Neural progenitor cell (in vitro differentiated cells): ENCODE measurements at places on chromosomes 12 and 14.

DNA sequence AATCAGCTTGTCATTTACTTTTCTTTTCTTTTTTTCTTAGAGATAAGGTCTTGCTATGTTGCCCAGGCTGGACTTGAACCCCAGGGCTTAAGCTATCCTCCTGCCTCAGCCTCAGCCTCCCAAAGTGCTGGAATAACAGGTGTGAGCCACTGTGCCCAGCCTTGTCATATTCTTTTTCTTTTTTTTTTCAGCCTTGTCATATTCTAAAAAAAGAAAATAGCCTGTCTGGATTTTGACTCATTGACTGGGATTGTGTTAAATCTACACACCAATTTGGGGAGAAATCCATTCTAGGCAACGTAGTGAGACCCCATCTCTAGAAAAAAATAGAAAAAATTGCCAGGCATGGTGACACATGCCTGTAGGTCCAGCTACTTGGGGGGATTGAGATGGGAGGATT, 24.1 kb downstream of the ATP5MC2 start:
- no peak for DNase-seq

- peak; percentile 65 for DNase-seq
Measured at GRCh38 chr14:95359994-95360826, 40.5 kb upstream of the CLMN start.

- no peak for DNase-seq
Measured at GRCh38 chr12:9135903-9136310, 20.2 kb upstream of the A2M start.

- DNase-seq = no peak
Measured at GRCh38 chr12:63805704-63806672, 26.3 kb downstream of the RXYLT1 start.

GRCh38 chr12:22677781-22678574, 53.0 kb downstream of the ETNK1 start:
- DNase-seq = no peak

DNA sequence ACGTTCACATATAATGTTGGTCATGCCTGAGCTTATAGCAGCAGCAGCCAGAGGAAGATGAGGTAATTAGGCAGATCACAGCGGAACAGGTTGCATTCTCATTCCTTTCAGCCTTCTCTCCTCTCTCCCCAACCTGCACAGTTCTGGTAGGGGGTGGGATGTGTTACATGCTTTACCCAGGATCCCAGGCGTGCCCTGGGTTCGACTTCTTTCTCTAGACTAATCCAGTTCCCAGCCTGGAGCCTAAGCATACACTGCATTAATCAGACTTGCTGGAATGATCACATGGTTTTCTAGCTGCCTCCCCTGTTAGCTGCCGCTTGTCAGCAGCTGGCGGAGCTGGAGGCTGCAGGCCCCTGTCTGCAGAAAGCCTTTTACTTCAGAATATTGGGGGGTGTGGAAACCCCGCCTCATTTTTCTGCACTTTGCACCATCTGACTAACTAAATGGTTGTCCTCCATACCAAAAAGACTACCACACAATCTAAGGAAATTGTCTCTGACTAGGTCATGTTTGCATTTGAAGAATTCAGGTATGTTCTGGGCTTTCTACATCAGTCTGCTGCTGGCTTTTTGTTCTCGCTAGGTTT, 46.0 kb upstream of the EVL start:
- peak; percentile 67 for DNase-seq

DNA sequence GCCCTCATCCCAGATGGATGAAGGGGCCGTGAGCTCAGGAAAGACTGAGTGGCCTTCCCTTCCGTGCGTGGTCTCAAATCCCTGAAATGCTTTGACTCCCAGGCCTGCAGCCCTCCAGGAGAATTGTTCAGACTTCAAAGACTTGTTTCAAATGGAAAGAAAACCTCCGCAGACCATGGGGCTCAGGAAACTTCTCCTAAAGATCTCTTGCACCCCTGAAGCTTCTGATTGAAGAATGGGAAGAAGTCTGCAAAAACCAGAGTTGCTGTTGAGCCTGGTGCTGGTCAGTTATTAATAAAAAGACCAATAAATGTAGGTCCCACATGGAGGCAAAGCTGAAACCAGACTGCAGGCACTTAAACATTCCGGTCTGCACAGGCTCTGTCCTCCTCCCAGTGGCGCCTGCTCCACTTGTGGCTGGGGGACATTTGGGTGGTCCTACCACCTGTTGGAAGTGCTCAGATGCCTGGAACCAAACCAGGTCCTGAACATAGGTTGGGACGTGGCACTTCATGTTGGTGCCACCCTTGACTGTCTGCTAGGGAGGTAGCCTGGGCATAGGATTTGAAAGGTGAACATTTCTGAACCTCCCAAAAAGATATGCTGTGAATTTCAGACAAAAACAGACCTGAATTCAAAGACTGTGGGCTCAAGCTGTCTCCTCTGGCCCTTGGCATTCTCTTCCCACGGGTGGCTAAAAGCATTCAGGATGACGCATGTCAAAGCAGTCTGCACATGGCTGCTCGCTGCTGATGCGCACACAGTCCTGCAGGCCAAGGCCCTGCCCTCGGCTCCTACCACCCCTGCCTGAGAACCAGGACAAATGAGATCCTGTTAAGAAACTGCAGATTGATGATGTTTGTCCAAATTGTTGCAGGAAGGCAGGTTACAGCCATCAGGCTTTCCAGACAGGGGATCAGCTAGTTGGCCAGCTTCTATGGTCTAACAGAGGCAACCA, 36.2 kb upstream of the MEG3 start:
- no peak for DNase-seq

- DNase-seq = no peak
Measured at GRCh38 chr12:65199604-65200003, 30.2 kb downstream of the LEMD3 start.

DNA sequence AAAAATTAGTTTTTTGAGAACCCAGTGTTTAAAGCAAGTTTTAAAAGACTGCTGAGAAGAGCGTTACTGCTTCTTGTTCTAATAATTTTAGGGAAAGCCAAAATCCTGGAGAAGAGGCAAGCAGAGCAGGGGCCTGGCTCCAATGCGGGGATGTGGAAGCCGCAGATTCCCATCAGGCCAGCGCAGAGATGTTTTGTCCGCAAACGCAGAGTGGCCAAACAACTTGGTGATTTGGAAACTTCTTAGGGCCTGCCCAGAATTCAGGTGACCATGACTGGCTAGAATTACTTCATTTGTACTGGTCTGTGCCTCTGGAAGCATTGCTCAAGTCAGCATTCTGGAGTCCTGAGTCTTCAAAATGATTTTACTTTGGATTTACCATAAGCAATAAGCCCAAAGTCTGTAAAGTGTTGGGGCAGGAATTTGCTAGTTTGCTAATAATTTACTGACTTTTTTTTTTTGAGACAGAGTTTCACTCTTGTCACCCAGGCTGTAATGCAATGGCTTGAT, 208.4 kb downstream of the PPM1H start:
- no peak for DNase-seq

GRCh38 chr12:74598819-74599218, 61.2 kb downstream of the ATXN7L3B start:
- DNase-seq = no peak

- no peak for DNase-seq
Measured at GRCh38 chr14:70916799-70917198, 9.5 kb downstream of the PCNX1 start.

- DNase-seq = no peak
Measured at GRCh38 chr12:125418902-125419564, 353.8 kb downstream of the AACS start.

- DNase-seq = no peak
Measured at GRCh38 chr14:52352061-52352491, 38.0 kb downstream of the PTGER2 start.

GRCh38 chr14:30751646-30752416, 122.5 kb upstream of the COCH start:
- DNase-seq = no peak

DNA sequence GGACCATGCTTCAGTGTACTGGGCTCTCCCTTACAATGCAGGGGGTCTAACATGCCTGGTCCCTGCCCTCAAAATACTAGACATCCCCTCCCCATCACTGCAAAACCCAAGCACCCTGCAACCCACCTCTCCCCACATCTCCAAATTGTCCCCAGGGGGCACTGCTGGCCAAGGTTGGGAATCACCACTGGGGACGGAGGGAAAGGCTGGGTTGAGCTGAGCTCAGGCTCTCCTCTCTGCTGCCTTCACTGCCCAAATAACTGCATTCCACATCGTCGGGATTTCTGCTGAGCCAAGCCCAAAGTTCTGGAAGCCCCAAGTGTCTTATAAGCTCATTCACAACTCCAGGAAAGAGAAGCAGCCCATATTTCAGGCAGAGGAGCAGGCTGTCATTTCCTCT, 69.6 kb downstream of the NT5DC3 start:
- peak; percentile 59 for DNase-seq

DNA sequence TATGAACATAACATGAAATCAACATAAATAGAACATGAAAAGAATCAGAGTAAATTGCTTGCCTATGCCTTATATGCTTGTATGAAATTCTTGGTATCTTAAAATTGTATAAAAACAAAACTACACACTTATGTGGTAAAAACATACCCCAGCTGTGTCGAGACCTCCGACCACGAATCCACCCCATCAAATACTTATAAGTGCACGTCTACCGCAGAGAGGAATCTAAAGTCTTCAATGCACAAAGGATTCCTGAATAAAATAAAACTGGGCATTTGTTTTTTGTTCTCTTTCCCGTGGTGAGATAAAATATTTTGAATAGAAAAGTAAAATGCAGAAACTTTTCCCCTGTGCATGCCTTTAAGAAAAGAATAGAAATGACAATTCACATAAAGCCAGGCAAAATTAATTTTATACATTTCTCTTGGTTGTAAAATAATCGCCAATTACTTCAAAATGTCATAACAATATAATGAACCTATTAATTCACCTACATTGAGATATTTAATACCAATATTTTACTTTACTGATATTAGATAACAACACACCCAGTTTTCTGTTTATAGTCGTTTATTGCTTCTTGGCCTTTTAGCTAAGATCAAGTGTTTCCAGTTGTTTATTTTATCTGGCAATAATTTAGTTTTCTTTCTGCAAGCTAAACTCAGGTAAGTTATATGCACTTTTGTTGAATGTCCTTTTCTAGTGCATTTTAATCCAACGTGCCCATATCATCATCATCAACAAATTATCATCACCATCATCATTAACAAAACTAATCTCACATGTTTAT, 1.0 kb downstream of the KLRK1 start:
- DNase-seq = no peak

- DNase-seq = no peak
Measured at GRCh38 chr12:83040339-83040738, 353.6 kb downstream of the TMTC2 start.

GRCh38 chr14:90024910-90025309, 36.9 kb upstream of the KCNK13 start:
- no peak for DNase-seq

- DNase-seq = no peak
Measured at GRCh38 chr12:127613056-127613455, 653.9 kb upstream of the TMEM132C start.

DNA sequence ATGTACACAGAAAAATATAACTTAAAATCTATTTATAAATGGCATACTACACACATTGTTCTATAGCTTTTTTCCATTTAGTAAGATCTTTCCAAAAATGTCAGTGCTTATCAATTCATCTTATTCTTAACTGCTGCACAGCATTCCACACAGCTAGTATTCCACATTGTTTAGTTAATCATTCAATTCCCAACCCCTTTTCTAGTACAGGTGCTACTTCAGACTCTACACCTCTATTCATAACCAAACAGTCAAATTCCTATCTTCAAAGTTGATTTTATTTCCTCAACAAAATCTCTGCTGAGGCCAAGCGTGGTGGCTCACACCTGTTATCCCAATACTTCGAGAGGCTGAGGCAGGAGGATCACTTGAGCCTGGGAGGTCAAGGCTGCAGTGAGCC, 12.3 kb upstream of the NEK9 start:
- no peak for DNase-seq

DNA sequence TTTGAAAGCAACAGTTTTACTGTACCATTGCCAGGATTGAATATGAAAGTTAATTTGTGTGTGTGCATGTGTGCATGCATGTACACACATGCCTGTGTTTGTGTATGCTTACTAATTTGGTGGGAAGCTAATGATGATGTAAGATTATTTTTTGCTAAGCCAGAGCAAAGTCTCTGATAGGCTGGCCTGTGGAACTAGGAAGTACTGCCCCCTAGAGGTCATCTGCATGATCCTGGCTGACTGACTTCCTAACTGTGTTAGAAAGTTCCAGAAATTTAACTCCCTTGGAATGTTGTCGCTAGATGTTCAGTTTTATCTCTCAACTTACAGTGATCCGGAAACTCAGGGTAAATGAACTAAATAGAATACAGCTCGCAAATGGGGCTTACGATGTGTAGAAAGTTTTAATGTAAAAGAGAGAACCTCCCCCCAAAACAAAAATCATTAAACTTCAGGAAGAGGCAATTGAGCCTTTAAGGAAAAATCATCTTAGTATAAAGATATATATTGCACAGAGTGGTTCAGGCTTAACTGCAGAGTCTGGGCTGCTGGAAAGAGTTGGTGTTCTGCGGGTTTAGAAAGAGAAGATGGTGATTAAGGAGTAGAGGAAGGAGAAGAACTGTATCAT, 34.3 kb upstream of the SLC38A1 start:
- DNase-seq = no peak

DNA sequence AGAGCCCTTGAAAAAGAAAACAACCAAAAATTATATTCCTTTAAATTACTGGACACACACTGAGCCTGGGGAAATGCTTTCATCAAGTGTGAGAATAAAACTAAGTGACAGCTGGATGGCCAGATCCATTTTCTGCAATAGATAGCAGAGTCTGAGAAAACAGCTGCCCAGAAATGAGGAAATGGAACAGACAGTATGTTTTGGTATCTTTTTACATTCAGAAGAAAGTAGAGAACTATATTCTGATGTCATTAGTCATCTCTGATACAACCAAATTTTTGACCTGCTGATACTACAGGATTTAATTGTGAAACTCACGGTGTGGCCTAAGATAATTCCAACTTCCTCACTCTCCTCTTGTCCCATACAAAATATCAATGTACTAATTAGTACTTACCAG, 78.2 kb downstream of the HMGA2 start:
- no peak for DNase-seq

GRCh38 chr12:121733849-121734248, 21.3 kb downstream of the TMEM120B start:
- no peak for DNase-seq

GRCh38 chr14:42185718-42186117, 579.0 kb downstream of the LRFN5 start:
- no peak for DNase-seq

GRCh38 chr14:23115039-23115731, 3.9 kb downstream of the CEBPE start:
- no peak for DNase-seq

DNA sequence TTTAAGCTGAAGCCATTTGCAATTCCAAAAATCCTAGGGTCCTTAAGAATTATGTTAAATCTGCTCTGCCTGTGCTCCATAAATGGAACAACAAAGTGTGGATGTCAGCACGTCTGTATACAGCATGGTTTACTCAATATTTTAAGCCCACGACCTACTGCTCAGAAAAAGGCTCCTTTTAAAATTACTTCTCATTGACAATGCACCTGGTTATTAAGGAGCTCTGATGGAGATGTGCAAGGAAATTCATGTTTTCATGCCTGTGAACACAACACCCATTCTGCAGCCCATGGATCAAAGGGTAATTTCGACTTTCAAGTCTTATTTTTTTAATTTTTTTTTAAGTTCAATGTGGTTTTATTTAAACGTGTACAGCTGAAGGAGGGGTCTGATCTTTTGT, 48.1 kb downstream of the FBXO33 start:
- no peak for DNase-seq

- no peak for DNase-seq
Measured at GRCh38 chr14:76719666-76720065, 41.6 kb upstream of the VASH1 start.

GRCh38 chr12:121883315-121883660, 5.3 kb upstream of the PSMD9 start:
- DNase-seq = peak; percentile 56

GRCh38 chr12:26242683-26243082, 47.3 kb downstream of the SSPN start:
- no peak for DNase-seq
